Chondrocyte (in vitro differentiated cells): ENCODE measurements at places on chromosomes 12 and 14. TPM values are rescaled to one million over a fixed set of nuclear protein-coding genes. Genes with fewer than 3 reads are reported as not detected.
A peak's percentile ranks its signal among the peaks of the same experiment; 100 is the strongest.

- no peaks in the 10 kb centered on the region for H3K27me3 ChIP-seq
- H3K36me3 ChIP-seq, result no peaks in the 10 kb centered on the region
- peak overlapping the region; percentile 47 for H3K4me3 ChIP-seq
- peak overlapping the region; percentile 98 for H3K27ac ChIP-seq
- peaks cover 65% of the 10 kb centered on the region for H3K4me1 ChIP-seq
These were observed 107.7 kb downstream of the ARF6 start for GRCh38 chr14:50000380-50001150.

- H3K4me3 ChIP-seq, result no peak overlapping the region
- peaks cover 10% of the 10 kb centered on the region for H3K4me1 ChIP-seq
- peaks cover 4% of the 10 kb centered on the region for H3K36me3 ChIP-seq
- no peaks in the 10 kb centered on the region for H3K27me3 ChIP-seq
- no peak for DNase-seq
These were observed 22.8 kb upstream of the GARIN2 start for GRCh38 chr14:67166450-67166853.

- H3K27ac ChIP-seq, result peak overlapping the region; percentile 98
- no peaks in the 10 kb centered on the region for H3K27me3 ChIP-seq
- H3K4me1 ChIP-seq, result peaks cover 67% of the 10 kb centered on the region
- no peak for DNase-seq
These were observed 52.0 kb downstream of the SLC38A4 start for GRCh38 chr12:46773586-46774321.

Gene CABP1
- not detected in 3 replicates for total RNA-seq

Gene GAS2L3
- 3.6 to 6.3 TPM (median 5.6 TPM) in 3 replicates for total RNA-seq

Gene ETFBKMT
- 3.2 to 4.8 TPM (median 3.4 TPM) in 3 replicates for total RNA-seq
